ENCODE measurements at places on chromosomes 6 and 20.

DNA sequence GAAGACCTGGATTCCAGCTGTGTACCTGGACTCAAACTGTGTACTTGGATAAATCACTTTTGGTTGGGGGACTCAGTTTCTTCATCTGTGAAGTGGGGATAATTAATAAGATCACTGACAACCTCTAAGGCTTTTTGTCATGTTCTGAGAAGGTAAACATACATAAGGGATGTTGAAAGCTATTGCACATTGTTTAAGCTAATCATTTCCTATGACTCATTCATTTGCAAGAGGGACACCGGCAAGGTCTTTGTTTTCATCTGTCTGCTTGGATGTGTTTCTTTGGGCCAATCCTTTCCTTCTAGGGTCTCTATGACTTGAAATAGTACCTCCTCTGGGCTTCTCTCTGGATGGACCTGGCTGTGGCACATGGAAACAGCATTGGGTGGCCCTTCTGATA lies 6.8 kb downstream of the PROKR2 start:
- ATAC-seq = no peak

DNA sequence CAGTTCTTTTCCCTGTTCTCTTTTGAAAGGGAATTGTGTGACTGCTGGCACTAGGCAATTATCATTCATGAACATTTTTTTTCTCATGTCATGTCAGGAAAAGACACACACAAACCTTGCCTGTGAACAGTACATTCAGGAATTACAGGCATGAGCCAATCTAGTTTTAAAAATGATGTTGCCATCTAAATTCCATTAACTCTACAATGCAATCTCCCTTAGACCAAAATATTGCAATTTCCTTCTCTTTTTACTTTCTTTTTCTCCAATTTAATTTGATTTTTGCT lies 127.5 kb upstream of the STMND1 start:
- no peak for ATAC-seq

DNA sequence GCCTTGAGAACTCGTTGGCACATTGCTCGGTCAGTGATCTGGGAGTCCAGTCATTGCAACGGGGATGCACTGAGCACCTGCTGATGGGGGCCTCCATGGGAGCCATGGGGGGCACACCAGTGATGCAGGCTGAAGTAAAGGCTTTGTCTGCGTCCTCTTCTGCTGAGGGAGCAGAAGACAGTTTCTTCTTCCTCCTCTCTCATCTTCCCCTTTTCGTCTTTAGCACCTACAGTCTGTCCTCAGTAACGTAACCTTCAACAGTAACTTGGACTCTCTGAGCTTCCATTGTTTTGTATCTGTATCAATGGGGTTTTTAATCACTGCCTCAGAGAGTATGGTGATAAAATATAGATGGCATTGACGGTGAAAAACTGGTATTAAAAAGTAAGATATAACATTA lies 240.0 kb downstream of the TMEM242 start:
- ATAC-seq = no peak

DNA sequence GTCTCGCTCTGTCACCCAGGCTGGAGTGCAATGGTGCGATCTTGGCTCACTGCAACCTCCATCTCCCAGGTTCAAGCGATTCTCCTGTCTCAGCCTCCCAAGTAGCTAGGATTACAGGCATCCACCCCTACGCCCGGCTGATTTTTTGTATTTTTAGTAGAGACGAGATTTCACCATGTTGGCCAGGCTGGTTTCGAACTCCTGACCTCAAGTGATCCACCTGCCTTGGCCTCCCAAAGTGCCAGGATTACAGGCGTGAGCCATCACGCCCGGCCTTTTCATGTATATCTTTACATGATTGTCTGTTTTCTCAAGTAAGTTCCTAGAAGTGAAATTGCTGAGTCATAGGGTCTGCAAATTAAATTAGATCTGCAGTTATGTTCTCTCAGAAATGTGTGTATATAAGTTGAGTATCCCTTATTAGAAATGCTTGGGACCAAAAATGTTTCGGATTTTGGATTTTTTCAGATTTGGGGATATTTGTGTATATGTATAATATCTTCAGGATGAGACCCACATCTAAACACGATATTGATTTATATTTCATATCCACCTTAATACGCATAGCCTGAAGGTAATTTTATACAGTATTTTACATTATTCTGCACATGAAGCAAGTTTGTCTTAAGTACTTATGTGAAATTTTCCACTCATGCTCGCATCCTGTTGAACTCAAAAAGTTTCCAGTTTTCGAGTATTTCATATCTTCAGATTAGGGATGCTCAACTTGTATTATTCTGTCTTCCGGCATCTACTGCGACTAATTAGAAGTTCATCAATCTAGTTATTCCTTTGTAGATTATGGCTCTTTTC lies 40.4 kb downstream of the TAB2 start:
- no peak for ATAC-seq

- ATAC-seq = no peak
These were observed 3.3 kb downstream of the TRMT11 start for GRCh38 chr6:125989631-125990030.

- ATAC-seq = peak; percentile 72
These were observed 75.2 kb downstream of the OR2B2 start for GRCh38 chr6:27836783-27837624.

- no peak for ATAC-seq
These were observed 33.4 kb upstream of the CCR6 start for GRCh38 chr6:167089243-167090142.

GRCh38 chr20:62540504-62540903 lies 64.7 kb upstream of the GATA5 start:
- no peak for ATAC-seq

DNA sequence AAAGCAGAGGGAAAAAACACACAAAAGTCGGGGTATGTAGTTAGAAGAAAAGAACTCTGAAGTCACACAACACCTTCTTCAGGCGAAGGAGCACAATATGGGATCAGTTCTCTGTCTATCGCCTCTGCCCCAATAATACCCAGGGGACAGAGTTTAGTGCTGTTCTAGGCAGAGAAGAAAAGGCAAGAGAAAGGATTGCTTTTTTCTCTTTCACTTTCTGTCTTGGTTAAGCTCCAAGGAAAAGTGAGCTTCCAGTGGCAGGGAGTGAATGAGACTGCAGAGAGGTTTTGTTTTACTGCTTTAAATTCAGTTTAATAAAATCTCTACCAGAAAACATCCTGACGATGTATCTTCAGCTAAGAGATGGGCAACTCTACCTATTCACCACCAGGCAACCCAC lies 86.6 kb upstream of the STXBP5 start:
- ATAC-seq = no peak

DNA sequence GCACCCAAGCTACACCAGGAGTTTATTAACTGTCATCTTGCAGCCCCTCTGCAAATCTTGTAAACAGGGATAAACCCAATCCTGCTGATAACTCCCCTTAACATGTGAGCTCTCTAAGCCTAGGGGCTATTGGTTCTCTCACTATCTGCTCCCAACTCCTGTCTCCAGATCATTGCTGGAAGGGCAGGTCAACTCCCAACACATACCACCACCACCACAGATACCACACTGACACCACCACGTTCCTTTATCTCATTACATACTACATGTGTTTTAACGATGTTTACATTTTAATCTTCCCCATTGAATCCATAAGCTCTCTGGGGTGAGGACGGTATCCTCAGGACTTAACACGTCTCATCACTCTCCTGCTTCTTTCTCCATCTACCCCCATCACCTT lies 51.8 kb downstream of the SIM1 start:
- ATAC-seq = no peak

- peak; percentile 31 for ATAC-seq
These were observed 28.1 kb downstream of the ALDH8A1 start for GRCh38 chr6:134921721-134922261.

DNA sequence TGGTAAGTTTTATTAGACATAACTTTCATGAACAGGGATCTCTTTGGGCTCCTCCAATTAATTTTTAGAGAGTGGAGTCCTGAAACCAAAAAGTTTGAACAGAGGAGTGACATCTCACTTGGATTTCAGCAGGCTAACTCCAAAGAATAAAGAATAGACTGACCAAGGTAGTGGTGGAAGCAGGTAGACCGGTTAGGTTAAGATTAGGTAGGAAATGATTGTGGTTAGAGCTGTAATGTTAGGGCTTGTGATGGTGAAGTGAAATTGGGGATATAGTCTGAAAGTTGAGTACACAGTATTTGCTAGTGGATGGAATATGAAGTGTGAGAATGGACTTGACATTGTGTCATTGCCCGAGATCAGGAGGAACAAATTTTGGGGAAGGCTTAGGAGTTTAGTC lies 27.8 kb downstream of the QKI start:
- ATAC-seq = no peak

GRCh38 chr20:54510541-54511129 lies 35.2 kb downstream of the DOK5 start:
- no peak for ATAC-seq

- no peak for ATAC-seq
These were observed 4.8 kb upstream of the ZNFX1 start for GRCh38 chr20:49282584-49283171.

- ATAC-seq = peak; percentile 70
These were observed 636 bp upstream of the EEF1A1 start for GRCh38 chr6:73521351-73521985.

- ATAC-seq = no peak
These were observed 35.9 kb downstream of the ANKRD60 start for GRCh38 chr20:58192567-58192966.

DNA sequence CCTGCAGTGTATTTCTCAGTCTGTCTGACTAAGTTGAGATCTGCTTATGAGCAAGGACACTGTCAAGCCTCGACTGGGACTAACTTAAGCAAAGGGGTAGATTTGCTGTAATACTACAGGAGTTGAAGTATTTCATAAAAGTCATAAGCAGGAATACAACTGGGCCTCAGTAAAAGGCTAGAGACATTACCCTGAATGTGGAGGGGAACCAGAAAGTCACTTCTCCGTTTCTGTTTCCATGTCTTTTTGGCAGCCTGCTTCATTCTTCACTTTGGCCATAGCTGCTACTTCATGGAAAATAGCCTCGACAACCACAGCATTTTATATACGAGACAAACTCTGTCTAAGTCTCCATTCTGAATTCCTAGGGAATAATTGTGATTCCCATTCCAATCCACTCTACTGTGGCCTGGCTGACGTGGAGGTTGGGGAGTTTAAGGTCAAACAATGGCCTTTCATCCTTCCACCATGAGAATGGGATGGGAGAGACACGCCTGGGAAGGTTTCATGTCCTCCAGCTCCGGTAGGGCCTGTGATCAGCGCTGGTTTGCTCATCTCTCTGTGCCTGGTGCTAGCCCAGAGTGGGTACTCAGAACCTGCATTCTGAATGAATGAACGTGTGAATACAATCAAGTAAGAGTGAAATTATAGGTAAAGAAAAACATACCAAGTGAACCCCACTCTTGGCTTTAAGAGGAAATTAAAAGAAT lies 37.1 kb upstream of the DUSP22 start:
- ATAC-seq = no peak

DNA sequence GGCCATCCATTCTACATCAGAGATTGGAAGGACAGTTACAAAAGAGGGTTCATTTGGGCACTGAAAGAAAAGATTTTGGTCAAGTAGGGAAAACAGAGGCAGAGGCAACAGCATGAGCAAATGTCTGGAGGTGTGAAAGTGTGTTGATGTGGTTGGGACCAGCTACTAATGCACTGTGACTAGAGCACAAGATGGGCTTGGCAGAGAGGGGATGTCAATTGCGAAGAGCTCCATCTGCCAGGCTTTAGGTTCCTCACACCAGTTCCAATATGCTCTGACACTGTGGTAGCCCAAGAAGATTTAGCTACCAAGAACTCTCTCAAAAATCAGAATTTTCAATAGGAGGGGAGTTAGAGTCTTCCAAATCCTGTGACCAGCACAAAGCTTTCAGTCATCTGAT lies 42.1 kb downstream of the TRAF3IP2 start:
- ATAC-seq = no peak

DNA sequence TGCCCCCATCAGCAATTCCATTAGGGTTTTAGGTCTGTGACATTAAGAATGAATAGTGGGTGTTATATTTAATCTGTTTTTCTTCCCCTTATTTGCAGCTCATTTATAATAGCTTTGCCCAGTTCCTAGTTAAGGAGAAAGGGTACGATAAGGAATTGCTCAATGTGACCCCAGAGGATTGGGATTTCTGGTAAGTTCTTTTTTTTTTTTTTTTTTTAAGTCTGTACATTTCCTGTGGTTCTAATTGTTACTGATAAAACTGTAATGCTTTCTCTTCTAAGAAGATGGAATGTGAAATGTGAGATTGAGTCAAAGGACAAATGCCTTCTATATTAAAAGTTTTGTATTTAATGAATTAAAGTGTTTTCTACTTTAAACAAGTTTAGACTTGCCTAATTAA lies 5.5 kb downstream of the NT5DC1 start:
- ATAC-seq = no peak

DNA sequence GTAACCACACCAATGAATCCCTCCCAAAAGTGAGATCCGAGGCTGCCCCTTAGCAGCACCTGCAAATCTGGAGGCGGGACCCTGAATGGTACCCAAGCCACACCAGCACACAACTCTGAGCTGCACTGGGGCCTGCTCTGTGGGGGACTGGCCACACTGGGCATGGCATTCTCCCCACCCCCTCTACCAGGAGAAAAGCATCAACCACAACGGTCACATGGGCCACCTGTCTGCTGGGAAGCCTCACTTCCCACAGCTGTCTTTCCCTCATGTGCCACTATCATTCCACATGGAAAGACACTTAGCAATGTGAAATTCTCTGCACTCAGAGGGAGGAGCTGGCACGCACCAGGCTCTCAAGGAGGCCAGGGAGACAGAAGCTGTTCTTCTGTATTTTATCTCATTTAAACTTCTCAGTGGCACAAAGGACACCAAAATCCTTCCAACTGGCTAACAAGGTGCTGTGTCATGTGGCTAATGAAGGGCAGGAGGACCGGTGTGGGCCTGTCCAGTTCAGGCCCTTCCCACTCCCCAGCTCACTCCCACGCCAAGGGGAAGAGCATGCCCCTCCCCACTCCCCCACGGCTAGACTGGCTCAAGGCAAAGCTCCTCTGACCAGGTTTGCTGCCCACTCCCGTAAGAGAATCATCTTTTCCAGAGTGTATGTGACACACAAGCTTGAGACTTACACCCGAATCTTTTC lies 19.0 kb downstream of the YTHDF1 start:
- no peak for ATAC-seq

- ATAC-seq = no peak
These were observed 10.1 kb downstream of the MYLK4 start for GRCh38 chr6:2740581-2740980.

- no peak for ATAC-seq
These were observed 97.7 kb downstream of the GRM4 start for GRCh38 chr6:34047913-34048867.

DNA sequence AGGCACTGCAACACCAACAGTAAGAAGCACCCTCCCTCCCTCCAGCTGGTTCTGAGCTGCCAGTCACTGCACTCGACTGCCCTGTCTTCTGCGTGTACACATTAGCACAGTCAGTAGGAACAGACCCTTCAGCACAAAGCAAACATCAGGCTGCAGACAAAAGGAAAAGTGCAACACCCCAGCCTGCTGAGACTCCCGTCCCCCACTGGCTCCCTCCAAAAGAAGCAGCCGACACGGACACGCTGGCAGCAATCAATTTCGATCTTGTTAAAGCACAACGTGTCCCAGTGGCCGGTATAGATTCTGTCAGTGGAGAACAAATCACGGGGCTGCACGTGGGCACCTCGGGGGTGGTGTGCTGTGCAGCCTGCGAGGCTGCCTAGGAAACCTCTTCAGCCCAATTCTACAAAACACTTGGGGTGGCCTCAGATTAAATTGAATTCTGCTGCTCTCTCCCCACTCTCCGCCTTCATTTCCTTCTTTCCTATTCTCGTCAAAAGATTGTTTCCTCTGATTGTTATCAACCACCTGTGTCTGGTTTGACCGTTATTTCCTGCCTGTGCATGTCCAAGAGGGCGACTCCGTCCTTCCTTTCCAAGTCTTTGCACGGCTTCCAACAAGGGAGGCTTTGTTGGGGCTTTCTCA lies 38.7 kb downstream of the TRAF3IP2 start:
- no peak for ATAC-seq

Measured in stimulated activated memory B cell treated with anti-CD40 and anti-IgM and Interleukin-4, amounts not matched to agents 10 μg/mL and 1 μg/mL and 100 μg/mL, for 72 hours (primary cell).